ENCODE measurements at places on chromosomes 7 and 10.

DNA sequence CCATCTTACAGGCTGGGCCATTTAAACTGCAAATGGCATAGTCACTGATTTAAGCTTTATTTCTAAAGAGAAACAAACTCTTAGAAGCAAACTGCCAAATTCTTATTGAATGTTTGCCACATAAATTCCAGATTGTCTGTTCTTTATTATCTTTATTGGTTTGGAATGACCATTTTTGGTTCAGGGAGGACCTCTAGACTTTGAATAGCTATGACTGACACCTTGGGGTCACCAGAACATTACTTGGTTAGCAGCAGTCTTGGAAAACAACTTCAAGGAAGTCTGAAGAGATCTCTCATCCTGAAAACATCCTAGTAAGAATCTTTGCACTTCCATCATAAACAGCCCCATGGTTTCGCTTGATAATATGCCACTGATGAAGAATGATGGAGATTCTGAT, 197.1 kb downstream of the SUGCT start:
- no peak for DNase-seq

DNA sequence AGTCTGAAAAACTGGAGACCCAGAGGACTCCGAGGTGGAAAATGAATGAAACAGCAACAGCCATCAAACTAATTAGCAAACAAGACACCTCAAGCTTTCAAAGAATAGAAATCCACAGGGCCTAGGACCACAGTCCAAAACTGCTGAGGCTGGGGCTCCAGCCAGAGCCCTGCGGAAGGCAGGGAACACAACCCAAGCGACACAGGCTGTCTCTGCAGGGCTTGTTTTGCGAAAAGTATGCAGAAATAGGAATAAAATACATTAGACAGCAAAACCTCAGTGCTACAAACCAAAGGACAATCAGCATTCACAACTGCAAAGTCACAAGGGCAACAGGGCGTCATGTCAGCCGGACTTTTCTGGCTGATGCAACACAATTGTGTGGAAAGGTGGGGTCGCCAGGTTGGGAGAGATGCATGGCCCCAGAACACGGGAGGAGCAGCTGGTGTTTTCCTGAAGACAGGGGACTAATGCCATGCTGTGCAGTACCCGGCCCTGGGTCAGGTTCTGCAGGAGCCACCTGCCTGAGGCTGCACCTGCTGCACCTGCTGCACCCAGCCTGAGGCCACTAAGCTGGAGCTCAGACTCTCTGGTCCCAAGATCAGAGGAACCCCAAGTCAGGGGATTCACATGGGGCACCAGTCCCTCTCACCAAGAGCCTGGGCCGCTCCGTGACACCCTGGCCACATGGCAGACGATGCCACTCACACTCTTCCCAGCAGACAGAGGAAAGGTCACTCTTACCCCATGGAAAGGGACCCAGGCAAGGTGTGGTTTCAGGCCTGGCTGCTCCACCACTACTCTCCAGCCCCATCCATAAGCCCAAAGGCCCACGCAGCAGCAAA, 74.2 kb downstream of the MAD1L1 start:
- no peak for DNase-seq

- no peak for DNase-seq
Measured at GRCh38 chr10:79209831-79210230, 137.4 kb upstream of the PPIF start.

- no peak for DNase-seq
Measured at GRCh38 chr7:42340436-42340835, 103.4 kb upstream of the GLI3 start.

- DNase-seq = no peak
Measured at GRCh38 chr10:608331-609261, 80.9 kb downstream of the DIP2C start.

- no peak for DNase-seq
Measured at GRCh38 chr10:17209302-17209701, 7.8 kb upstream of the TRDMT1 start.

DNA sequence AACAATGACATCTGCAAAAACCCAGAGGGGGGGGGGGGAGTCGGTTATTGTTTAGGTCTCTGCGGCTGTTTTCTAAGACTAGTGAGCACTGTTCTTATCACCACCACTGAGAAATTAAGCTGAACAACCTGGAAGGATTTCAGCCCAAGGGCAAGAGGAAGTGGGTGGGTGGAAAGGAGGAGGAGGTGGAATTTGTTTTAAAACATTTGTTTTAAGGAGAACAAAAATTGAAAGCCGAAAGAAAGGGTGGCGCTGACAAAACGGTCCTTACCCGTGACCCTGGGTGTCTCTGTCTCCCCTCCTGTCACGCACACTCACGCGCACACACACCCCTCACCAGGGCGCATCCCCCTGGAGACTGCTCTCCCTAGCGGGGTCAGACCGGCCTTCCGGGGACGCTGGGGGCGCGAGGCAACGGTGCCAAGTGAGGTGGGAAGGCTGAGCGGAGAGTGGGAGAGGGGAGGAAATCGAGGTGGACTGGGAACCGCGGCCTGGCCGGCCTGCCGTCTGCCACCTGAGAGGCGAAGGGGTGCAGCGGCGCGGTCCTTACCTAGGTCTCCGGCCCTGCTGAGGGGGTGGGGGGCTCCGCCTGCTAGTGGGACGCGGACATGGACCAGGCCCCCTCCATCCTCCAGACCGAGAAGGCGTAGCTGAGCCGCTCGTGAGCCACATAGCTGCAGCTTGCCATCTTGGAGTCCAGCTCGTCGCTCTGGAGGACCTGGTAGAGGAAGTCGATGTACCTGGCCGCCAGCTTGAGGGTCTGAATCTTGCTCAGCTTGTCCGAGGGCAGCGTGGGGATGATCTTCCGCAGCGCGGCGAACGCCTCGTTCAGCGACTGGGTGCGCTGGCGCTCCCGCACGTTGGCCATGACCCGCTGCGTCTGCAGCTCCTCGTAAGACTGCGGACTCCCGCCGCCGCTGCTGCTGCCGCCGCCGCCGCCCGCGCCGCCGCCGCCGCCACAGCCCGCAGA, 1.0 kb downstream of the TWIST1 start:
- no peak for DNase-seq

DNA sequence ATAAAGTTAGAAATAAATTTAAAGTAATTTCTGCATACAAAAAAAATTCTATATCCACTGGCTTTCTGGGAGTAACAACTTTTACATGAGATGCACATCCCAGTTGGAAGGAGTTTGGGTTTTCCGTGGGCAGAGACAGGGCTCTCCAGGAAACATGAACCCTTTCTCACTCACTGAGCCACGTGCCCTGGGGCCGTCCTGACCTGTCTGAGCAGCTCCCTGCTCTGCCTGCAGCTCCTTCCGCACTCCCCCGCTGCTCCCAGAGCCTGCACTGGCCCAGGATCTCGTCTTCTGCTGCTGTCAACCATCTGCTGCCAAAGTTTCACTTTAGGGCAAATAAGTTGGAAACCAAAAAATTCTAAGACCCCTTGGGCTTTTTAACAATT, 169.1 kb downstream of the DIP2C start:
- DNase-seq = no peak

- DNase-seq = no peak
Measured at GRCh38 chr7:20504060-20504459, 111.4 kb upstream of the ABCB5 start.

GRCh38 chr7:157080111-157080730, 58.5 kb upstream of the UBE3C start:
- DNase-seq = no peak

GRCh38 chr10:104323760-104324201, 14.5 kb downstream of the ITPRIP start:
- no peak for DNase-seq

DNA sequence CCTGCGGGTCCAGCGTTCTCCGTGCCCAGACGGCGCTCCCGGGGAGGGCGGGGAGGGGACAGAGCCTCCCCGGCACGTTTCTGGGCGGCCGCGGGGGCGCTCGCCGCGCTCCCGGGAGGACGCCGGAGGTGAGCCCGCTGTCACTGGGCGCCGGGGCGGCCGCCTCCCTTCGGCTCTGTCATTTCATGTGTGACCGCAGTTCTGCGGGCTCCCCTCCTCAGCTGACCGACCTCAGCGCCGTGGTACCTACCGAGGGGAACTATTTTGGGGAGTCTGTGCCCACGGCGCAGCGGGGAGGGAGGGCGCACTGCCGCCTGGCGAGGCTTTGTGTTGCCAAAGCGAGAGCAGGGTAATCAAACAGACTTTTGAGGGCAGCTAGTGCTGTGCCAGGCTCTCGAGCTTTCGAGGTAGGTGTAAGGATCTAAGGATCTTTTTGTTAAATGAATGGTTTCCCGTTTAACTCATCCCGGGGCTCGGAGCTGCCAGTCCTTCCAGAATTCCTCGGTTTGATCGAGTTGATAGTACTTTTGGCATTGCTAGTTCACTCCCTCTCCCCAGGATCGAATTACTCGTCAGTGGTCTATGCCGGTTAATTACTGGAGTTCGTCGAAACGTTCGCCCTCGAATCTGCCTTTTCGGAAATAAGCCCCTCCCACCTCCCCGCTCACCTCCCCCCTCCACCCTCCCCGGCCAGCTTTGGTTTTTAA, 1.9 kb downstream of the ARID5B start:
- DNase-seq = no peak

DNA sequence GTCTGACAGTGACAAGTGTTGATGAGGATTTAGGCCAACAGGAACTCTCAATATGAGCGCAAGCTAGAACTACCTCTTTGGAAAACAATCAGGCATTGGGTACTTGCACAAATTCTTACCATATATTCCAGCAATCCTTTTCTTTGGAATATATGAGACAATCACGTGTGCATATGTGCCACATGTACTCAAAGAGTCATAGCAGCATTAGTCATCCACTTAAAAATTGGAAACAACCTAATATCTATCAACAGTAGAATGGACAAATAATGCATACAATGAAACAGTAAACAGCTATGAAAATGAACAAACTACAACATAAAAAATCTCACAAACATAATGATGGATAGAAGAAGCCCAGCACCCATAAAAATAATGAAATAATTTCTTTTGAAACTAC, 179.7 kb downstream of the GLI3 start:
- no peak for DNase-seq

- DNase-seq = no peak
Measured at GRCh38 chr7:27967639-27968038, 213.0 kb downstream of the JAZF1 start.

GRCh38 chr10:13529714-13529973, 830 bp upstream of the BEND7 start:
- DNase-seq = no peak

DNA sequence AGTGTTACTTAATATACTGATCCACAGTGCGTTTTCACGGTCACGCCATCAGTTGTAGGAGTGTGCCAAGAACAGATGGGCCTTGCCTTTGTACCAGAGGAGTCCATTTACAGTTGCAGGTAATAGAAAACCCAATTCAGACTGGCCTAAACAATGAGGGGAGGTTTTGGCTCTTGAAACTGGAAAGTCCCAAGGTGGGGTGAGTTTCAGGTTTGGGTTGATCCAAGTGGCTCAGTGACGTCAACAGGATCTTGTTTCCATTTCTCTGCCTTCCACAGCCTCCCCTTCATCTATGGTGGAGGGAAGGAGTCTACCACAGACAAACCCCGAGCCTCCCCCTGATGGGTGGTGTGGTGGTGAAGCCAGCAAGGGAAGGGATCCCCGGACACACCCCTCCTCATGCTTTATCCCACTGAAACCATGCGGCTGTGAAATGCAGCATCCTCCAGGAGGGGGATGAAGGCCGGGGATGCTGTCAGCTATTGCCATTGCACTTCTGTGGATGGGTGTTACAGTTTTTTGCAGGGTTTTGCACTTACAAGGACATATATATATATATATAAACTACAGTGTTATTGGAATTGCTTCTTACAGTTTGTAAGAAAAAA, 14.8 kb upstream of the SH2D4B start:
- DNase-seq = no peak

GRCh38 chr7:67636348-67637022, 639.9 kb downstream of the TYW1 start:
- DNase-seq = no peak

- no peak for DNase-seq
Measured at GRCh38 chr10:94216201-94216600, 146.5 kb downstream of the NOC3L start.

DNA sequence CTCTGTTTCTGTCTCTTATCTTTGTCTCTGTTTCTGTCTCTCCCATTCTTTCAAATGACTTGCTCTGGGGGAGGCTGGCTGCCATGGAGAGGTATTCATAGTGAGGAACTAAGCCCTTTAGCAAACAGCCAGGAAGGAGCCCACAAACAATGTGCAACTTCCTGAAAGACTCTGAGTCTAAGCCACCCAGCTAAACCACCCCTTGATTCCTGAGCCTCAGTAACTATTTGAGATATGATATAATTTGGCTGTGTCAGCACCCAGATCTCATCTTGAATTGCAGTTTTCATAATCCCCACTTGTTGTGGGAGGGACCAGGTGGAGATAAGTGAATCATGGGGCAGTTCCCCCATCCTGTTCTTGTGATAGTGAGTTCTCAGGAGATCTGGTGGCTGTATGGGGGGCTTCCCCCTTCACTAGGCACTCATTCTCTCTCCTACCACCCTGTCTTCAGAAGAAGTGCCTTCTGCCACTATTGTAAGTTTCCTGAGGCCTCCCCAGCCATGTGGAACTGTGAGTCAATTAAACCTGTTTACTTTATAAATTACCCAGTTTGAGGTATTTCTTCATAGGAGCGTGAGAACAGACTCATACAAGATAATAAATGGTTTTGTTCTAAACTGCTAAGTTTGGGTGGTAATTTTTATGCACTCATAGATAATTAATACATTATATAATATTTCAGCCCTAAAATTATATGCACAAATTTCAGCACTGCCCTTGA, 121.2 kb upstream of the FOXP2 start:
- DNase-seq = no peak

GRCh38 chr10:89426230-89426868, 12.0 kb downstream of the IFIT5 start:
- DNase-seq = no peak

GRCh38 chr10:87771871-87772500, 46.0 kb downstream of the ATAD1 start:
- DNase-seq = no peak

- no peak for DNase-seq
Measured at GRCh38 chr7:156703209-156703608, 62.6 kb downstream of the RNF32 start.

GRCh38 chr7:104795616-104796398, 218.2 kb upstream of the KMT2E start:
- no peak for DNase-seq

DNA sequence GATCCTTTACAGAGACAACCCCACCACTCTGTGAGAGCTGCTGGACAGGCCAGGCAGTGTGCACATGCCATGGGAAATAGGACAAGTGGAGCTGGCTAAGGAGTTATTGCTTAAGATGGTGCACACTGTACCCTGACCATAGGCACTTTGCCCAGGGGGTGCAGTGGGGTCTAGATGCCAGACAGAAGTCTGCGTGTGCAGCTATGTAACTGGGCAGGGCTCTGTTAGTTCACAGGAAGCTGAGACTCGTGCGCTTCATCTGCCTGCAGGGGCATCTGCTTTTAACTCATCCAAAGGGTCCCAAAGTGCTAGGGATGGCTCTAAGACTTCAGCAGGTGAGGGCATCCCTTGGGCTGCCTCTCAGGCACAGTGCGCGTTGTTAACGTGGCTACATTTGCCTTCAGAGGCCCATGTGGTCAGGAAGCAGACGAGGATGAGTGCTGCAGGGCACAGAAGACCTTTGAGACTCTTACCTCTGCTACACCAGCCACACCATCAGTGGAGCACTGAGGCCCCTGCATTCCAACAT, 77.7 kb upstream of the GPR26 start:
- DNase-seq = no peak

Data from hypothalamus (tissue), 51 donors.